ENCODE measurements at places on chromosomes 1 and 21.

DNA sequence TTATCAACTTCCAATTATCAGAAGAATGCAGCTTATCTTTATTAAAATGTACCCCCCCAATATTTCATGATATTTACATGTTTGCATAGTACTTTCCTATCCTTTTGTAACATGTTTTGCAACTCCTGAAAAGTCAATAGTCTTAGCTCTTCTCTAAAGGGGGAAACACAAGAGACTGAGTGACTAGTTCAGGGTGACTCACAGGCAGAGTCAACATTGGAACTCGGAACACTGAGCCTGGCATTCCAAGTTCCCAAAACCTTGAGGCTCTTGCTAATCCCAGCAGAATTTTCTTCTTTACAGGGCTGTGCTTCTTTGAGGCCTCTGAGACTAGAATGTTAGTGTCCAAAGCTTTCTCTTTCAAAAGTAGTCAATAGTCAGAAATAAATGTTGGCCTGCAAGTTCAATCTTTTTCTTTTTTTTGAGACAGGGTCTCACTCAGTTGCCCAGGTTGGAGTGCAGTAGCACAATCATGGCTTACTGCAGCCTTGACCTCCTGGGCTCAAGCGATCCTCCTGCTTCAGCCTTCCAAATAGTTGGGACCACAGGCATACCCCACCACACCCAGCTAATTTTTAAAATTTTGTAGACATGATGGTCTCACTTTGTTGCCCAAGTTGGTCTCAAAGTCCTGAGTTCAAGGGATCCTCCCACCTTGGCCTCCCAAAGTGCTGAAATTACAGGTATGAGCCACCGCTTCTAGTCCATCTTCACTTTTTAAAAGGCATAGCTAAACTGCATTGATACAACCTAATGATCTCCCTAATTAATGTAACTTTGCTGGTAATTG, 37.5 kb downstream of the ZNF281 start:
- DNase-seq: no peak

DNA sequence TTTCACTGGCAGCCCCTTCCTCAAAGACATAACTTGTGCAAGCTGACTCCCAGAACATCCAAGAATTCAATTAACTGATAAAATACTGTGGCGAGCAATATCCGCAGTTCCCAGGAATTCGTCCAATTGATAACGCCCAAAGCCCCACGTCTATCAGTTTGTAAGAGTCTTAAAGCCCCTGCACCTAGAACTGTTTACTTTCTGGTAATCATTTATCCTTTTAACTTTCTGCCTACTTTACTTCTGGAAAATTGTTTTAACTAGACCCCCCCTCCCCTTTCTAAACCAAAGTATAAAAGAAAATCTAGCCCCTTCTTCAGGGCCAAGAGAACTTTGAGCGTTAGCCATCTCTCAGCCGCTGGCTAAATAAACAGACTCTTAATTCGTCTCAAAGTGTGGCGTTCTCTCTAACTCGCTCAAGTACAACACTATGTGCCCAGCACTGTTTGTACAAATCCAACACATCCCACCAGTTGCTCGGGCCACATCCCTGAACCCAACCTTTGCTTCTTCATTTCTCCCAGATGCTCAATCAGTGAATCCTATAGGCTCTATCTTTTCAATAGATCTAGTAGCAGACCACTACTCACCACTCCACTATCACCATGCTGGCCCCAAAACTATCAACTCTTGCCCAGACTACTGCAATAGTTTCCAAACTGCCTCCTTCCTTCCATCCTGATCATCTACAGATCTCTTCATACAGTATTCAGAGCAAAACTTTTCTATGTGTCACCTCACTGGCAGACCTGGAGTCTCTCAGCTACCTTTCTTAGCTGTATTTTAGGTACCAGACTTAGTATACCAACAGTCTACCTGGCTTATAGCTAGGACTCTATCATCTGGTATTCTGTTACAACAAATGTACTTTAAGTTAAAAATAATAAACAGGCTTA, 3.3 kb upstream of the CHD1L start:
- no peak for DNase-seq

- DNase-seq: peak; percentile 57
Measured at GRCh38 chr1:101769520-101769919, 227.2 kb downstream of the OLFM3 start.

GRCh38 chr1:151540982-151541377, 871 bp downstream of the TUFT1 start:
- DNase-seq: no peak

DNA sequence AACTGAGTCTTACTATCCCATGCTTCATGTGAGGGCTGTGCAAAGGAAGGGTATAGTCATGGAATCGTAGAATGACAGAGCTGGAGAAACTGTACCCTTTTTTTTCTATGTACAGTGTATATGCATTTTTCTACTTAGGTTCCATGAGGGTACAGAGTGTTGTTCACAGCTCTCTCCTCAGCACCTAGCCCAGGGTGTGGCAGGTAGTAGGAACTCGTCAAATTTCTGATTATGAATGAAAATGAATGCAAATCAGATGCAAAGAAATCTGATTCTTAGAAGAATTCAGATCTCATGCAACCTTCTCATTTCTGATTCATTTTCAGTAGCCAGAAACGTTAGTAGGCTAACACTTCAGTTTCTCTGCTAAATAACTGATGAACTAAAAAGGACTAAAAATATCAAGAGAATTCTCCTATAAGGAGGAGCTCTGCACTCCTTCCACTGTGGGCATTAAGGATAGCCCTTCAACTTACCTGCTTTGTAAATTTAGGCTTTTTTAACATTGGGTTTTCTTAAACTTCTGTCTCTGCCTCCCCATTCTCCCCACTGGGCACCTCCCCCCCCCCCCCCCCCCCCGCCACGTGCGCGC, 18.0 kb upstream of the HHAT start:
- no peak for DNase-seq

- DNase-seq: no peak
Measured at GRCh38 chr1:33186936-33187335, 5.1 kb upstream of the TRIM62 start.

DNA sequence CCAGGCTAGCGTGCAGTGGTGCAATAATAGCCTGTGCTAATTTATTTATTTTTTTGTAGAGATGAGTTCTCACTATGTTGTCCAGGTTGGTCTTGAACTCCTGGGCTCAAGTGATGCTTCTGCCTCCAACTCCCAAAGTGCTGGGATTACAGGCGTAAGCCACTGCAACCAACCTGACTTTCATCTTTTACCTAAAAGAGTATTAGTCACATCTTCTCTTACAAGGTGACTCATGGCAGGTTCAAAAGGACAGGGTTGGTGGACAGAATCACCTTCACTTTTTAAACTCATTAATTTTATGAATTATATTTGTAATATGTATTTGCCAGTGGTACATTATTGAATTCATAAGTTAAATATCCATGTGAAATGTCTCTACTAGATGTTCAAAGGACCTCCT, 18.1 kb downstream of the JAM2 start:
- DNase-seq: no peak

GRCh38 chr1:221939607-221940006, 197.7 kb upstream of the DUSP10 start:
- DNase-seq: peak; percentile 97

DNA sequence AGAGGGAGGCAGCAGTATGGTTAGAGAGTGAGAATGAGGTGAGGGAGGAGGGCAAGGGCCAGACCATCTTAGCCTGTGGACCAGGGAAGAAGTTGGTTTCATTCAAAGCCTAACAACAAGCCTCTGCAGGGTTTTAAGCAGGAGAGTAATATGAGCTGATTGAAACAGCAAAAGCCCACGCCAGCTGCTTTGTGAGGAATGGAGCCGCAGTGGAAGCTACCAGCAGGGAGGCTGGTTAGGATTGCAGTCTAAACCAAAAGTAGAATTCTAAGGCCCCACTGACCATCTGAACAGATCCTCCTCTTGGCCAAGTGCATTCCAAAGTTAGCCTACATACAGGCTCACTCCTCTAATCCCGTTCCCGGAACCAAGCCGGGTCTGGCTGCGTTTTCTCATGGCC, 44.8 kb downstream of the OLFML3 start:
- DNase-seq: no peak

DNA sequence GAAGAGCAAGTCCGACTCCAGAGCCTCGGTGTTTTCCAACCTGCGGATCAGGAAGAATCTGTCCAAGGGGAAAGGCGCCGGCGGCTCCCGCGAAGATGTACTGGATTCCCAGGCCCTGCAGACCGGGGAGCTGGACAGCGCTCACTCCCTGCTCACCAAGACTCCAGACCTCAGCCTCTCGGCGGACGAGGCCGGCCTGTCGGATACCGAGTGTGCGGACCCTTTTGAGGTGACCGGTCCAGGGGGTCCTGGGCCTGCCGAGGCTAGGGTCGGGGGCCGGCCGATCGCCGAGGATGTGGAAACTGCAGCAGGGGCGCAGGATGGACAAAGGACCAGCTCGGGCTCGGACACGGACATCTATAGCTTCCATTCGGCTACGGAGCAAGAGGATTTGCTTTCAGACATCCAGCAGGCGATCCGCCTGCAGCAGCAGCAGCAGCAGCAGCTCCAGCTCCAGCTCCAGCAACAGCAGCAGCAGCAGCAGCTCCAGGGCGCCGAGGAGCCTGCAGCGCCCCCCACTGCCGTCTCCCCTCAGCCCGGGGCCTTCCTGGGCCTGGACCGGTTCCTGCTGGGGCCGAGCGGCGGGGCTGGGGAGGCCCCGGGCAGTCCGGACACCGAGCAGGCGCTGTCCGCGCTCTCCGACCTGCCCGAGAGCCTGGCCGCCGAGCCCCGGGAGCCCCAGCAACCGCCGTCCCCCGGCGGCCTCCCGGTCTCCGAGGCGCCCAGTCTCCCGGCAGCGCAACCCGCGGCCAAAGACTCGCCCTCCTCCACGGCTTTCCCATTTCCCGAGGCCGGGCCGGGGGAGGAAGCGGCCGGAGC, 827 bp downstream of the FMN2 start:
- no peak for DNase-seq

DNA sequence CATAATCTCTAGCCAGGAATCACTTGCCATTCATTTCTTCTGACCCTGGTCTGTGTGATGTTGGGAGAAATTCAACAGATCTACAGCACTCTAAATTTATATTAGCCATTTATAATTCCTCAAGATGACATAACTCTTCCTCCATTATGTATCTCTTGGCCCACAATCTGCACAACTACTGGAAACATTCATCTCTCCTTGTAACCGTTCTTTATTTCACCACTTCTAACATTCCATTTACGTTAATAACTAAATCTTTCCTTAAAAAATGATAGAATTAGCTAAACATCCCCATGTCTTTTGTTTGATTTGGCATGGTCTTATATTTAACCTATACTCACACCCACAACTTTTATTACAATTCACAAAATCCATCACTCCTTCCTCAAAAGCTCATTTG, 166.0 kb downstream of the COL11A1 start:
- DNase-seq: no peak

DNA sequence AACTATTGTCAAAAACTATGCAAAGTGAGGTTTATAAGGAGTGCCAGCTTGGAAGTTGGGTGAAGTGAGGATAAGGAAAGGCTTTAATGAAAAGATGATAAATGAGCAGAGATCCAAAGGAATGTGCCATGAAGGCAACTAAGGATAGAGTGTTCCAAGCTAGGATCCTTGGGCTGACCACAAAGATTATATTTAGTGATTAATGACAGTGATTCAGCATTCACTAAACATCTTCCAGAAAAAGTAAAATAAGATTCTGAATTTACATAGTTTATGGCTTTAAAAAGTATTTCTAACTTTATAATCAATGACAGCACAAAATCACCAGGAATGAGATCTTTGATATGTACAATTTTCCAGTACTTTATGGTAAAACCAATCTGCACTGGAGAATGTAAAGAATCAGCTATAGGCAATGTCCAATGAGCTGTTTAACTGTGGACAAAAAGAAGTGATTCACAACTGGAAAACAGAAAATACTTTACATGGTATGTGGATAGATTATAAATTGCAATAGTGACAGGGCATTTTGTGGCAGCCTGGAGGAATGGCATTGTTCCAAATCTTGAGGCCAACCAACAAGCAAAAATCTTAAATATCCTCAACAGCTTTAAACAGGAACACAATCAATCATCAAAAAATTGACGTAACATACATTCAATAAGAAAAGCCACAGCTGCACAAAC, 91.2 kb upstream of the KCTD3 start:
- no peak for DNase-seq
